ENCODE measurements at places on chromosomes 4 and X.

DNA sequence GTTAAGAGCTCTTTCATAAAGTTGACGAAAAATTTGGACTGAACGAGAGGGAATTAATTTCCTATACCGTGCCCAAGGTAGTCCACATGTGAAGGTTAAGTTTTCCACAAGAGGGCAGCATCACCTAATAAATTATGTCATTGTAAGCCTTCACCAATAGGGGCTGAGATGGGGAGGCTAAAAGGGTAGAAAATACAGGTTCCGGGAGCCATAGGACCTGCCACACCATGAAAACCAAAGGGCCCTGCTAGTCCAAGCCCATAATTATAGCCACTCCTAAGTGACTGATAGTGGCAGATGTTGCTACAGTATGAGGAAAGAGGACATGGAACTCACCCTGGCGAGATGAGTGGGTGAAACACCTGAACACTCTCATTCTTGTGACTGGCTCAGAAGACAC is 122.2 kb downstream of the SHROOM4 start:
- peak; percentile 0 for DNase-seq

DNA sequence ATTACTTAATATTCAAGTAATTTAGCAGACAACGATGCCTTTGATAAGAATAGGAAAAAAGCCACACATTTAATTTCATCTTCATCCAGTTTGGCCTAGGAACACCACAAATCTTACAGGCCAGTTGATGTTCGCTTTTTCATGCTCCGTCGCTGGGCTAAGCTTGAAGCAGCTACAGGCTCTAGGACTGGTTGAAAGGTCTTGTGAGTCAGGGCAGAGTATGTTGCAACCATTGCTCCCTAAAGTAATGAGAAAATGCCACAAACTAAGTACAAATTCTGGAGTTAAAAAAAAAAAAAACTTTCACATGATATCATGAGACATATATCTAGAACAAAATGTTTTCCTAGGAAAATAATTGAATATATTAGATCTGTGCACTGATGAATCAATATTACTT is 123.8 kb downstream of the RPS6KA6 start:
- DNase-seq: no peak

DNA sequence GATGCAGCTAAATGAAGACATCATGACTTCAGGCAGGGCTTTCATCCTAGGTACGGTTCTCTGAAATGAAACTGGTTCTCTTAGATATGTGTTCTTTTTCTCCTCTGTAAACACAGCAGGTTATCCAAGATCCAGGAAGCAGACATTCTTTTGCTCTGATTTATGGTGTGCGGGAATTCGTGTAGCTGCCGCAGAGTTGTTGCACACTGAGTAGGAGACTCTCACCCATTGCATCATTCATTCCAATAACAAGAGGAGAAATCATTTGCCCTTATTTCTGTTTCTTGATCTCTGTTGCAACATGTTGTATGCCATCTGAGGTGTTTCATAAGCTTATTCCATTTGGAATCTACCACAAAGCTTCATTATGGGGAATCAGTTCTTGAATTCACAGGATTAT is 133.6 kb upstream of the VCX2 start:
- no peak for DNase-seq

DNA sequence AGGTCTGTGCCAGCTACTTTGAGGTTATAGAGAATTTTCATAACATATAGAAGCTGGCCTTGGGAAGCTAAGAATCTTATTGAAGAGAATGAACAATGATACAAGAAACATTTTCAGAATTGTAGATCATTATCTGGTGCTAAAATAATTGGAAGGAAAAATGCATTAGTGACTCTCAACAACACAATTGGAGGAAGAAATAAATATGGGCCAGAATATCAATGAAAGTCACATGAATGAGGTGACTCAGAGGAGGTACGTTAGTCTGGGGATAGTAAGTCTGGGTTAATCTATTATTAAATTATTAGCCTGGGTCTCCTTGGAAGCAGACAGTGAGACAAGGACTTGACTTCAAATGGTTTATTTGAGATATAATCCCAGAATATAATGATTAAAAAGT is 529.3 kb upstream of the SLIT2 start:
- DNase-seq: no peak

DNA sequence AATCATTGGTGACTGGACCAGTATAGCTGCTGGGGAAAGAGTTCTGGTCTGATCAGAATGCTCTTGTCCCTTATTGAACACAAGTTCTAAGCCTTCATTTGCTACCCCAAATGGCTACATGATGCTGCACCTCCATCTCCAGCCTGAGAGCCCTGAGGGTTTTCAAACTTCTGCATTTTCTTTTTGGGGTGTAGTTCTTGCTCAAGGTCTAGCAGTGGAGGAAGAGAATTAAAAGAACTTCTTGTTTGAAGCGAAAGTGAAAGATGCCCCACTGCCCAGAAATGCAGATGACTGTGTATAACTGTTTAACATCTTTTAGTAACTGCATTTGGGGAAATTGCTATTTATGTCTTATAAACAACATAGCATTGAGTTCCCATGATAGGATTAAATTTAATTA is 38.5 kb downstream of the LAMTOR3 start:
- no peak for DNase-seq

DNA sequence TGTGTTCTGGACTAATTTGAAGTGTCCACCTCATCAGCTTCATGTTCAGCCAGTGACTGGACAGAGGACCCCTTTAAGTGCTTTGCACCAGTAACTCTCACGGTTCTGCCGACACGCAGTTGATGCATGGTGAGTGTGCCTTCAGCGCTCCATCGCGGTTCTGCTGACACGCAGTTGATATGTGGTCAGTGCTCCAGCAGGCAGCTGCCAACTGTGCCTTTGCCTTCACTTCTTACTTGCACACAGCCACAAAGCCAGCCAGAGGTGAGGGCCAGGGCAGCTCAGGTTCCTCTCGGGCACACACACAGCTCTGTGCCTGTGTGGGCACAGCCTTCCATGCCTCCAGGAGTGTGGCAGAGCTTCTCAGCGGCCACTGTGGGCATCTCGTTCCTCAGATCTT is 12.4 kb downstream of the NKX1-1 start:
- no peak for DNase-seq

DNA sequence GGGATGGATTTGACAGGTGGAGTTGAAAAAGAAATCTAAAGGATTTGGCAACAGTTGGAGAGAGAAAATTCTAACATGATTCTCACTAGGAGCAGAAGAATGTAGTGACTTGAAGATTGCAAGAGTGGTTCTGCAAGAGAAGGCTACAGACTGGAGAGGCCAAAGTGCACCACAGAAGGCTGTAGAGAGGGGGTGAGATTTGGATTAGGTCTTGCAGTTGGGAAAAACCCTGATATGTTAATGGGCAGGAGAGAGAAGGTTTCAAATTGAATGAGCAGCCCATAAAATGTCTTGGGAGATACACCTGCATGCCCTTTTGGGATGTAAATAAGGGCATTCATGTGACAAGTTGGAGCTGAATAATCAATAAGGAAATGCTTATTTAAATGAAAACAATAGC is 14.7 kb upstream of the VEGFD start:
- DNase-seq: no peak

- no peak for DNase-seq
Observed at GRCh38 chr4:186104890-186105646, 564 bp downstream of the FAM149A start.

- DNase-seq: no peak
Observed at GRCh38 chrX:42505016-42505415, 272.9 kb downstream of the PPP1R2C start.

DNA sequence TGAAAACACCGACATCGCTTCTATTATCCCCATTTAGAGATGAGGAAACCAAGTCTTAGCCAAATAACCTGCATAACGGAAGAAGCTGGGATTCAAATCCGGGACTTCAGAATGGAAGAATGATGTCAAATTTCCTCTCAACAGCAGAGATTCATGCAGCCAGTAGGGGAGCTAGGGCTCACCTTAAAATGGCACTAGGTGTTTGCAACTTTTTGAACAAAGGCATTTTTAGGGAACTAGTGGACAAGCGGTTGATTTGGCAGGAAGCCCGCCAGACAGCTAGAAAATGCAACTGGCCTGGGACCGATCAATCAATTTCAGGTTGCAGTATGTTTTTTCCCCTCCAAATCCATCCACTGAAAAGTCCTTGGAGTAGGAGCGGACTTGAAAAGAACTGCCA is 224.2 kb downstream of the PTTG2 start:
- no peak for DNase-seq

DNA sequence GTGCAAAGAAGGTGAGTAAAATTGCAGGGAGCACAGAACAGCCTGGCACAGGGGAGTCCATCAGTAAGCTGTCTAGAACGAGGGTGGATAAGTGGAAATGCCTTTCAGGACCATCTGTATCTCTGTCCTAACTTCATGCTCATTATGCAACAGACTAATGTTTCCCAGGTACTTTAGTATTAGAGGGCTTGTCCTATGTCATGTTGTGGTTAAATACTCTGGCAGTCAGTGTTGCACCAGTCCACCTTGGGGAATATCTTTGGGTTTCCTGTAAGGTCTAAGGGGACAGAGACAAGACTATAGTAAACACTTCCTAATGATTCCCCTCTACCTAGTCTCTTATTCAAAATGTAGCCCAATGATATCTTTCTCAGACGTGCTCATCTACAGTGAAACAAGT is 21.3 kb downstream of the NOCT start:
- DNase-seq: no peak

DNA sequence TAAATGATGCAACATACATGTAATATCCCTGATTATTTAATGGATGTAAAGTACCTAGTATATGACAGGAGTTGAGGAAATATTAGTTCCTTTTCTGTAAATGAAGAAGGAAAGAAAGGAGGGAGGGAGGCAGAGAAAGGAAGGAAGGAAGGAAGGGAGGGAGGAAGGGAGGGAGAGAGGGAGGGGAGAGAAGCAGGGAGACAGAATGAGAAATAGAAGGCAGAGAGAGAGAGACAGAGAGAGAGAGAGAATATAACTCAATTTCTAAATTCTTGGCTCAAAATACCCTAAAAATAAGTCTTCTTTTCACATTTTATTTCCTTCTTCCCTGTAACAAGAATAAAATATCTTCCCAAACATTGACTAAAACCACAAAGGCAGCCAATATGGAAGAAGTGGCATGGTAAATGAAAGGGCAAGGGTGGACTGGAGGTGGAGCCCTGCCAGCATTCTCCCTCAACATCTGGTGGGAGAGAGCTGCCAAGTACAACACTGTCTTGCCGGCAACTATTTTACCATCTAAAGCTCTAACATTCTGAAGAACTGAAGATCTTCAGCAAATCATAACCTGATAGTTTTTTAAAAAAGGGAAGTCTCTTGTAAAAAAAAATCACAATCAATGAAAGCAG is 245.1 kb downstream of the PPP3CA start:
- no peak for DNase-seq

- no peak for DNase-seq
Observed at GRCh38 chrX:30870572-30870971, 18.5 kb downstream of the TAB3 start.
